GM12878 (cell line): ENCODE measurements at places on chromosomes 7 and 10.

GRCh38 chr10:5503477-5503835 is 4.1 kb upstream of the CALML5 start:
- no peak for DNase-seq

- DNase-seq, result no peak
These were observed 212.4 kb upstream of the CACNA2D1 start for GRCh38 chr7:82655965-82656364.

DNA sequence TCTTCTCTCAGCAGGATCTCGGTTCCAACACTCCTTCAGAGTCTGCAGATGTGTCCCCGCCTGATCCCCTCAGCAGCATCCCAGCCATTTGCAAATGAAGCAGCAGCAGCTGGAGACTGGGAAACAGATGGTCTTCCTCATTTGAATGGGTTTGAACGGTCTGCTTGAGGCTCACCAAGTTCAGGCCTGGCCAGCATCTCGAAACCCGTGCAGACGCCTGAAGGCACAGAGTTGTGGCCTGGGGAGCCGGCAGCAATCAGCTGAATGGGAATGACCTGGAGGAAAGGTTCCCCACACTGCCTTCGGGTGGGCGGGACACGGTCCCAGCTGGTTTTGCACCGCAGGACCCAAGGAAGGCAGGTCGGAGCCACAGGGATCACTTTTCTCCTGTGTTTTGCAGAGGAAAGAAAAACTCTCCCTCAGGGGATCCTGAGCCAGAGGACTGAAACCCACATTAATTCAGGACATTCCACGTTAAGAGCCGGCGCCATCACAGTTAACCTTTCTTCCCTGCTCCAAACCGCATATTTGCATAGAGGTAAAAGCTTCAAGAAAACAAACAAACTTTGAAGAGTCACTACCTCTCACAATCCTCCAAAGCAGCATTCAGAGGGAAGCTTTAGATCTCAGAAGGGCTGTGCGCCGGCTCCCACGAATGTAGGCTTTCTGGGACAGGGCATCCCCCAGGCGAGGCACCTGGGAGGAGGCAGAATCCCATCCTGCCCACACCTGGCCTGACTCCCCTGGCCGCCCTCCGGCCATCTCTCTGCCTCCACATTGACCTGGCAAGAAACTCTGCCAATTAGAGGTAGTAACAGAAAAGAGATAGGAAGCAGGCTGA is 17.7 kb downstream of the FGFR2 start:
- DNase-seq, result no peak

DNA sequence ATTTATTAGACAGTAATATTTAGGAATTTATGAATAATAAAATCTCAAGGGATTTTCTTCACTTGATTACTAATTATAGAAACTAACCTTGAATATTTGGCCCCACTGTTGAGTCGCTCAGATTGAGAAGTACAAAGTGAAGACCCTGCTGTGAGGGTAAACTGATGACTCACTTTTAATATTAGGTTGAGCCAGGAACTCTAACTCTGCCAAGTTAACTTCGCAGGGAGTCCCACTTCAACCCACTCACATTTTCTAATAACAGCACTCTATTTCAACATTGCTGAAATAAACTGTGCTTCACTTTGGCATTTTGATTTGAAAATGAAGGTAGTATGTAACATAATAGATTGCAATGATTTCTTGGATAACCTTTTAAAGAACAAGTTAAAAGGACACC is 200.7 kb downstream of the POLR1F start:
- DNase-seq, result no peak

- peak; percentile 86 for DNase-seq
These were observed 112.1 kb downstream of the LMBR1 start for GRCh38 chr7:156780724-156781455.

DNA sequence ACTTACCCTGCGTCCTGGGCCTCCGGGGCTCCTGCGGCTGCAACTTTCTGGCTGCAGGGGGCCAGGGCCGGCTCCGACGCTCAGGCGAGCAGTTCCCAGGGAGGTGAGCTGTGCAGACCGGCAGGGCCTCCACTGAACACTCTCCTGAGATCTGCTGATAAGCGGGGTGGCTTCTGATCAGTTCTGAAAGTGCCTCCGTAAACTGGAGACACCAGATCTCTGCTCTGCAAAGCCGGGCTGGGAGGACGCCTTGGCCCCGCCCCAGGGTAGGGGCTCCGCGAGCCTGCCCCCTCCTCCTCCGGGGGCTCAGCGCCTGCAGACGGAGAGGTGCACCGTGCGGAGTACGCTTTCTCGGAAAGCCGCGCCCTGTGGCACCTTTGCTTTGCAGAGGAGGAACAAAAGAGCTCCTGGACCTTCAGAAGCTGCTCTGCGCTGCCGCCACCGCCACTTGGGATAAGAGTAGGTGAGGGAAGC is 141.3 kb upstream of the VKORC1L1 start:
- DNase-seq, result no peak

DNA sequence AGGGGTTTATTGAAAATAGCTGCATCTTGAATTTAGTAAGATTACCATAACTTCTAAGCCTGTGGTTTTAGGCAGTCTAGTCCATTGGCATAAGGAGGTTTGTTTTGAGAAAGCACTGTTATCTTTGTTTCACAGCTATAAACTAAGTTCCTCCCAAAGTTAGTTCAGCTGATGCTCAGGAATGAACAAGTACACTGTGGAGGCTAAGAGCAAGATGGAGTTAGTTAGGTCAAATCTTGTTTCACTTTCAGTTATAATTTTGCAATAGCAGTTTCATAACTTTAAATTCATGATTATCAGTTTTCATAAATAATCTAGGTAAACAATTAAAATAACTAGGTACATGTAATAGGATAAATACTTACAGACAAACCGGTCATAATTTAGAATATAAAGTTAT is 15.4 kb downstream of the SEC61G start:
- DNase-seq, result no peak

DNA sequence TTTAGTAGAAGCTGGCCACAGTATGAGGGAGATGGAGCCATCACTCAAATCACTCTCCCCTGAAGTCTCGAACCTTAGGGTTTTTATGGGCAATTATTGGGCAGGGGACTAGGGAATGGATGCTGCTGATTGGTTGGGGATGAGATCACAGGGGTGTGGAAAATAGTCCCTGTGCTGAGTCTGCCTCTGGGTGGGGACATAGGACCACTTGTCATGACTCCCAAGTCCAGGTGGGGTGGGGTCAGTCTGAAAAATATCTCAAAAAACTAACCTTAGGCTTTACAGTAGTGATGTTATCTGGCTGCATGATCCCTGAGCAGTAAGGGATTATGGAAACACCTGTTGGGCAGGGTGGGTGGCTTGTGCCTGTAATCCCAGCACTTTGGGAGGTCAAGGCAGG is 98.6 kb downstream of the XRCC2 start:
- no peak for DNase-seq

GRCh38 chr7:85521108-85521694 is 334.3 kb upstream of the SEMA3D start:
- DNase-seq, result no peak

DNA sequence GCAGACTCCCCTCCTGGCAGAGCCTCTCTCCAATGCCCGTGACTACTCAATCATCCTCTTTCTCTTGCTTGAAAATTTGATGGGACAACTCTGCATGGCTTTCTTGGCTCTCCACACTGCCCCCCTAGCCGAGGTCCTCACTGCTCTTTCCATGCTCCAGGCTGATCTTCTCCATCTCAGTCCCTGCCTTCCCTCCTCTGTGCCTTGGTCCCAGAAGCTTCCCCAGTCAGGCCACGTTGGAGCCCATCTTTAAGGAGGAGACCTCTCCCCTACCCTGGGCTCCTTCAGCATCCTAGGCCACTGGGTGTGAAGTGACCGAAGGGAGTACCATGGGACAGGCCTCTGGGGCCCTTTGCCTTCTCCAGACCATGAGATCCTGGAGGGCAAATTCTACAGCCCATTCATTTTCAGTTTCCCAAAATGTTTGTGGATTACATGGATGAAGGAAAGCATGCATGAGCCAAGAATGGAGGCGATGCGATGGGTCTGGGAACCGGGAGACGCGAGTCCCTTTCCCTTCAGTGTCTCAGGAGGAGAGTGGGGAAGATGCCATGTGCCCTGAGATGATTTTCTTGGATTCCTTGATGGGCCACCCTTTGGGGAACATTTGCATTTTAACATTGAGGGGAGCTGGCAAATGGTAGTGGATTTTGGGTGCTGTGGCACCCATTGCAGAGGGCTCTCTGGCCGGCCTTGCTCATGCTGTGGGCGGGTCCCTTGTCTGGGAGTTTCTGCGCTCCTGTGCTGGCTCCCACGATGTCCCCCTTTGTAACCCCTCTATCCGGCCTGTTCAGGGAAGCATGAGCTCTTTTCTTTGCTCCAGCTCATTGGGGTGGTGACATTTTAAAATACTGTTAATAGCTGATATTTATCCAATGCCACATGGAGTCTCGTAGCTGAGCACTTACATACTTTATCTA is 376.6 kb downstream of the RPS24 start:
- DNase-seq, result no peak

DNA sequence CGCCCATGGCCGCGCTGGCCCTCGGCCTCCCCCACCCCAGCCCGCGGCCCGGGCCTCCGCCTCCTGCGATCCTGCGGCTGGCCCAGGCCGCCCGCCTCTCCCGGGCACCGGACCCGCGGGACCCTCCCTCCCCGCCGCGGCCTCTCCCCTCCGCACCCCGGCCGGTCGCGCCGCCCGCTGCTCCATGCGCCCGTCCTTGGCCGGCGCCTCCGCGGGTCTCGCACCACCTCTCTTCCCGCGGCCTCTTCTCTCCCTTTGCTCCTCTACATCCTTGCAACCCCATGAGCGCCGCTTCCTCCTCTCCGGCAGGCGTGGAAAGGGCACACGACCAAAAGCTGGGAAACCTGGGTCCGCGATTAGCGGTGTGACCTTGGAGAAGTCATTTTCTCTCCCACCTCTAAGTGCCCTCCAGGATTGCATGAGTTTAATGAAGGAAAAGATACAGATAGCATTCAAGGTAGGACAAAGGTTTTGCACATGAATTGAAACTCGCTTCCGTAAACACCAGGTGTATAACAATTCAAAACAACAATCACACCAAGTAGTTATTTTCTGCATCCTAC is 448 bp upstream of the SRPK2 start:
- no peak for DNase-seq

DNA sequence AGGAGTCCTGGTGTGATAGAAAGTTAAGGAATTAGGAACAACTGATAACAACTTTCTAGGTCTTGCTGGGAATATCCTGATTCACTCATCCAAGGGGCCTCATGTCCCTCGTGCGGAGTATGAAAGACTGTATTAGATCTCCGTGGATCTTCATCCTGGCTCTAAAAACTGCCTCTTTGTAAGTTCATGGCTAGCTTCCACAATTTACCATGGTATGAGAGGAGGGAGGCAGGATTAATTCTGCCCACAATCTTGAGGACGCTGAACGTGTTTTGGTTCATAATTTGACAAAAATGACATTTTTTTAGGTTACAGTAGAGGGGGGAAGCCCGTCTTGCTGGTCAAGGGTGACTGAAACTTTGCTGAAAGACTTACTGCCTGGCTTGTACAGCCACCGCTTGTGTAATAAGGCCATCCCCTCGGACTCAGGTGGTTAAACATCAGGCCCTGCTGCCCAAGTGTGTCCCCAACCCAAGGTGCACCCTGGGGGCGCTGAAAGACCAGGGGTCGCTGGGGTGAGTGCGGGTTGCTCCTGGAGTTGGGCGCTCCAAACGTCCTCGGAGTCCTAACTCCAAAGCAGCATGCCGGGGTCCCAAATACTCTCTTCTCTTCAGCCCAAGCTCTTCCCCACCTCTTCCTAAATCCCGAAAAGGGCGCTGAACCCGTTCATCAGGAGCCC is 733 bp downstream of the HIBADH start:
- DNase-seq, result no peak

GRCh38 chr7:45024126-45024744 is 24.2 kb downstream of the CCM2 start:
- no peak for DNase-seq
